Stimulated activated CD8-positive, alpha-beta memory T cell treated with anti-CD3 and anti-CD28 coated beads, Interleukin-4, amount 100 ng/mL, for 1 hour (primary cell): ENCODE measurements at places on chromosomes 1 and 21.

DNA sequence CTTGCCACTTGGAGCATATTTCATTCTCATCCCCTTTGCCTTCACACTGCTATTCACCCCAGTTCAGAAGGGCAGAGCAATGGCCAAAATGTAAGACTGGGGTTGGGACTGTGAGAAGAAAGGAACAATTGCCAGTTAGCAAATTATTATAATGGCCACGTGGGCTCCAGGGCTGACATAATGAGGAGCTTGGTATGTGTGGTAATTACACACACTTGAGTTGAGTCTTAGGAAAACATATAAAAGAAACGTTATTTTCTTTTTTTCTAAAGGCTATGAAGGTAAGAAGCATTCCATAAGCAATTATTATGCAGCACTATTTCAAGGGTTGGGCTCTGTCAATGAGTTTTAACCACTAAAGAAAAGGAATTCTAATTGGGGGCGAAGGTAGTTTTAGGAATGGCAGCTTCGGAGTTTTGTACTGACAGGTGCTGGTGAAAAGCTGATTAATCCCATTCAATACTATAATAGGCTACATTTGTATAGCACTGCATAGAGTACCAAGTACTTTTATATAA, 32.5 kb upstream of the BCL10 start:
- DNase-seq, result no peak

DNA sequence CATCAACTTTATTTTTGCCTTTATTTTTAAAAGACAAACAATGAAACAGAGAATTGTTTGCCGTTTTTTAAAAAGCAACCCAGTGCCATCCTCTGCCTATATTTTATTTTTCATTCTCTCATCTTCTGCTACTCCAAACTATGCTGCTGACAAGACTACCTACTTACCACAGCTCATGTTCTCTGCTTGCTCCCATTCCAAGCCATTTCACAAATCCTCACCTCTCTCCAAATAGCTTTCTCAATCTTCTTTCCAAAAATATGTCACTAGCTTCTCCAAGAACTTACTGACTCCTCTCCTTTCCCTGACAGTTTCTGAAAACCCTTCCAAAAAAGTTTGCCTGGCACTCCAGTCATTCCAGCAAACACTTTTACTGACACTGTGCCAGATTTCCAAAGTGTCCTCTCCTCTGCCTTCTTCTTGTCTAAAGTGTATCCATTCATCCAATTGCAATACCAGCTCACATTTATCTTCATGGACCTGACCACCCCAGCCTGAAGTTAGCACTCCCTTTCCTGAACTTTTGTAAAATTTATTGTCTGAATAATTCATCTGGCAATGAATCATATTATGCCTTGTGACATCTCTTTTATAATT, 766.5 kb upstream of the B3GALT2 start:
- no peak for DNase-seq

- DNase-seq, result no peak
Measured at GRCh38 chr1:115609021-115609420, 32.7 kb upstream of the VANGL1 start.

DNA sequence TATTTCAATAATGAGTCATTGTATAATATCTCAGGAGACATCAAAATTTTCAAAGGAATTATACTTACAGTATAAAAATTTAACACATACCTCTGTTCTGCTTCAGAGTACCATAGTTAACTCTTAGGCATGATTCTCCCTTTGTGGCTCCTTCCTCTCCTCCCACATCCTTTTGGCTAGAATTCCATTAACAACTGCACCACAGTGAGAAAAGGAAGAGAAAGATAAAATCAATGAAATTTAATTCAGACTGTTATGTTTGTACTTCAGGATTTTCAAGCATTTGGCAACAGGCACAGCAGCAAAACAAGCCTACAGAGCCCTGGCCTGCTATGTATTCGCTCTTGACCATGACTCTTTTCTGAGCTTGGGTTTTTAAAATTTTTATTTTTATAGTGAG, 57.2 kb upstream of the SGIP1 start:
- no peak for DNase-seq

DNA sequence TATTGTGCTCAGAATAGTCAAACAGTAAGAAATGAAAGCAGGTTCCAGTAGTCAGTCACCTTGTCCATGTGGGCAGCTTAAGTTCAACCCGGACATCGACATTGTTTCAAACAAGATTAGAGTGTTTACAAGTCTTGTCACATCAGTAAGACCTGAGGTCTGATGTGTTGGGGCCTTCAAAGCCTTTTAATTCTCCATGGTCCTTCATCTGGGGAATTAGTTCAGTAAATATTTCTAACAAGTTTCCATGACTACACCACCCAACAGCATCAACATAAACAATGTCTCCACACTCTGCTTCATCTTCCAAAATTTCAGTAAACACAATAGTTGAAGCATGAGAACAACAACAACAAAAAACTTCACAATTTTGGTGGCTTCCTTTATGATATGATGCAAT, 15.1 kb upstream of the ADORA1 start:
- DNase-seq, result no peak

GRCh38 chr1:108511764-108512163, 48.1 kb upstream of the EEIG2 start:
- no peak for DNase-seq
